ENCODE measurements at places on chromosomes 4 and X. TPM values are rescaled to one million over a fixed set of nuclear protein-coding genes. Genes with fewer than 3 reads are reported as not detected.

WDR45 gene
- total RNA-seq: 53.3 TPM

NRK gene
- not detected for total RNA-seq

PLP1 gene
- total RNA-seq: not detected

TEX13C gene
- not detected for total RNA-seq

ZFP92 gene
- total RNA-seq: 4.3 TPM

RBMXL3 gene
- total RNA-seq: not detected

FHIP1A gene
- total RNA-seq: 34.6 TPM

CYBB gene
- not detected for total RNA-seq

CLCN4 gene
- total RNA-seq: 7.0 TPM

RADX gene
- total RNA-seq: 3.4 TPM

AREG gene
- total RNA-seq: 2,145 TPM

NWD2 gene
- total RNA-seq: not detected

IGSF1 gene
- total RNA-seq: not detected

FRAS1 gene
- total RNA-seq: 38.1 TPM

PAGE1 gene
- not detected for total RNA-seq

LDB2 gene
- not detected for total RNA-seq

DACH2 gene
- 0.28 TPM for total RNA-seq

JCHAIN gene
- total RNA-seq: not detected

SLC4A4 gene
- not detected for total RNA-seq

AFM gene
- total RNA-seq: not detected

GJB1 gene
- total RNA-seq: not detected

ITM2A gene
- total RNA-seq: 31.5 TPM

MAMLD1 gene
- total RNA-seq: 2.7 TPM

TRMT2B gene
- total RNA-seq: 15.5 TPM

EVC gene
- total RNA-seq: 38.5 TPM

Data from mammary epithelial cell (primary cell).